CD4-positive, alpha-beta T cell treated with Interleukin-17A for 1 hour (primary cell): ENCODE measurements at places on chromosomes 6 and 20.

- no peak for DNase-seq
These were observed 50.0 kb downstream of the SASH1 start for GRCh38 chr6:148392671-148393070.

- no peak for DNase-seq
These were observed 364.2 kb downstream of the SYNE1 start for GRCh38 chr6:152273002-152273401.

- peak; percentile 63 for DNase-seq
These were observed 38.5 kb downstream of the SOD2 start for GRCh38 chr6:159654483-159655098.

GRCh38 chr6:75757295-75757694 lies 8.3 kb downstream of the MYO6 start:
- DNase-seq = no peak

DNA sequence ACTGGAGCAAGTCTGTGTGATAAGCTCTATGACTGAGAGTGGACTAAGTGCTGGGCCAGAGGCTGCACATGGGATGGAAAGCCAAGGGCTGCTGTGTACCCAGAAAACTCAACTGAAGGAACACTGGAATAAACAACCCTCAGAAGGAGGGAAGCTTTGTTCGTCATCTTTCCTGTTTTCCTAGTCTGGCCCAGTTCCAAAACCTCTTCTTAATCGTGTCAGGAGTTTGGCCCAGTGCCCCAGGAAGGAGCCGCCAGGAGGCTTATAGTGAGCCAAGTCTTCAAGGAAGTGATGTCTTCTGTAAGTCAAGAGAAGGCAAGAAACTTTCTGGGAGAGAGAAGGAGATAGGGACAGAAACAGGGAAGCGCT lies 23.3 kb upstream of the TOP1 start:
- no peak for DNase-seq

DNA sequence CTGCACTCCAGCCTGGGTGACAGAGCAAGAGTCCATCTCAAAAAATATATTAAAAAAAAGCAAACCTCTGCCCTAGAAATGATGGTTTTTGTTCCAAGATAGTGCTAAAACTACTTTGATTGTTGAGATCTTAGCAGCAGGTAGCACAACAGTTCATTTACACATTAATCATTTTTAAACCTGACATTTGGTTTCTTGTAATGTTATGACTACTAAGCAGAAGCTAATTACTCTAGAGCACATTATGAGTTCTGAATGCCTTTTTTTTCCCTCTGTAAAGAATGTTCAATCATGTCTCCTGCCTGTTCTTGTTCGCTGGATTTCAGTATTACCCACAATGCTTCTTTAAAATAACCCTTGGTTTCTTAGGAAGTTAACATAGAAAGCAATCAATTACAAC lies 24.7 kb upstream of the PHF3 start:
- DNase-seq = no peak

- DNase-seq = no peak
These were observed 4.9 kb upstream of the FAM83C start for GRCh38 chr20:35297155-35297554.

GRCh38 chr20:51861726-51862466 lies 59.6 kb upstream of the SALL4 start:
- no peak for DNase-seq

GRCh38 chr20:64188091-64188490 lies 23.8 kb downstream of the MYT1 start:
- DNase-seq = no peak

GRCh38 chr20:52242237-52243230 lies 51.0 kb upstream of the ZFP64 start:
- peak; percentile 45 for DNase-seq

DNA sequence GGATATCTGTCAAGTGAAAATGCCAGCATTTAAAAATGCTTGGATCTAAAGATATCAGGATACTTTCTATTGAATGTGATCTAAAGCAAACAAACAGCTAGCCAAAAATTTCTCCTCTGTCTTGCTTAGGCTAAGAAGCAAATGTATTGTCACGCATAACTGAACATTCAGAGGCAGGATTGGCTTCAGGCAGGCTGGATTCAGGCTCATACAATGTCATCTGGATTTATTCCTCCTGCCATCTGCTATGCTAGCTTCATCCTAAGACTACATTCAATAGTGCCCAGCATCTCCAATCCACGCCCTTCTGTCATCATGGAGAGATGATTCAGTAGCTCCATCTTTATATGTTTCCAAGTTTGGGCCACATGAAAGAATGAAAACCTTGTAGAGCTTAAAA lies 27.1 kb downstream of the PFDN4 start:
- DNase-seq = no peak

- no peak for DNase-seq
These were observed 134.2 kb downstream of the CEP57L1 start for GRCh38 chr6:109229536-109229935.

DNA sequence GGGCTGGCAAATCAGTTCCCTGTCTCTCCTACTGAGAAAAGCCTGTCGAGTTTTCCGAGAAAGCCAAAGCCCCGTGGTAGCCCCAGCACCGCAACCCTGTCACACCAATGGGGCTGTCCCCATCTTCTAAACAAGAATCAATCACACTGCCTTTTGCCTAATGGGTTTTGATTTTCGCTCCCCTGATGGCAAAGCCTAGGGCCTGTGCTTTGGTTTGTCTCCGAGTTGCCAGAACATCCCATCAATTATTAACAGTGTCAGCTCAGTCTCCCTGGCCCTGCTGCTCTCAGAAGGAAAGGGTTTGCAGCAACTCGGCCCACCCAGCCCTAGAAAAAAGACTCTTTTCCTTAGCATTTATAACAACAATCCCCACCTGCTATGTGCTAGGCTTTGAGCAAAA lies 4.2 kb downstream of the KCNB1 start:
- DNase-seq = no peak

- DNase-seq = peak; percentile 50
These were observed 17.9 kb downstream of the C6orf15 start for GRCh38 chr6:31094389-31094881.

GRCh38 chr6:100504786-100505737 lies 40.3 kb upstream of the SIM1 start:
- DNase-seq = no peak

DNA sequence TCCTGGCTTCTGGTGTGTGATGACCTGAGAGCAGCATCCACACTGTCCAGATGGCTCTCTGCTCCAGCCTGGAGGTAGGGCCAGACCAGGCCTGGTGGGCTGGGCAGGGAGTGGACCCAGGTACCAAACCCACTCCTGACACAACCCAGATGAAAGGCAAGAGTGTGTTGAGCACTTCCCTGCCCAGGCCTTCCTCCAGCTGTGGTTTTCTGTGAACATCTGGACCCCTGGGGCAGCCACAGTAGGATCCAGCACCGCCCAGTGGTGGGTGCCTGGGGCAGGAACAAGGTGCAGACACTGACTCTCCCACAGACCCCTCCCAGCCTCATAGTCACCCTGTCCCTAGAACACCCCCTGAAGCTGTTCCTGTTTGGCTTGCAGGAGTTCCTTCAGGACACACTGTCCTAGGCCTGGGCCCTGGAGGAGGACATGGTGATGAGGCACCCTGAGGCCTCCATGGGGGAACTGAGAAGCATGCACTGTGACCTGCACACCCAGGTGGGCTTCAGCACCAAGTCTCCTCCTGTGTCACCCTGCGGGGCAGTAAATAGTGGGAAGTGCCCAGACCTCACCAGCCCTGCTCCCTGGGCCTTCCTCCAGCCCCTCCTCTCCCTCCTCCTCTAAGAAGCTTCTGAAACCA lies 28.7 kb downstream of the UBD start:
- no peak for DNase-seq

DNA sequence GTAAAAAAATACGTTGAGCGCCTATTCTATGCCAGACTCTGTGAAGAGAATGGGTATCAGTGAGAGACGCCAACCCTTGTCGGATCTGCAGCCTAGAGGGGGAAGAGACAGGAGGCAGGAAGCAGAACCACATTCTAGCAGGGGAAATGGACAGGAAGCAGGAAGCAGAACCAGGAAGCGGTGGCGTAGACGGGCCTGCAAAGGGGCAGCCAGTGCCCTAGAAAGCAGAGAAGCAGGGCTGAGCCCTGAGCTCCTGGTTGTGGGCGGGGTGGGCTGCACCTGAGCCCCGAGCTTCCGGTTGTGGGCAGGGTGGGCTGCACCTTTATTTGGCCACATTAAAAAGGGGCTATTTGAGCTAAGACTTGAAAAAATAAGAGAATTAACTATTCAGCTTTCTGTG lies 71.9 kb downstream of the FAM120B start:
- DNase-seq = peak; percentile 31

DNA sequence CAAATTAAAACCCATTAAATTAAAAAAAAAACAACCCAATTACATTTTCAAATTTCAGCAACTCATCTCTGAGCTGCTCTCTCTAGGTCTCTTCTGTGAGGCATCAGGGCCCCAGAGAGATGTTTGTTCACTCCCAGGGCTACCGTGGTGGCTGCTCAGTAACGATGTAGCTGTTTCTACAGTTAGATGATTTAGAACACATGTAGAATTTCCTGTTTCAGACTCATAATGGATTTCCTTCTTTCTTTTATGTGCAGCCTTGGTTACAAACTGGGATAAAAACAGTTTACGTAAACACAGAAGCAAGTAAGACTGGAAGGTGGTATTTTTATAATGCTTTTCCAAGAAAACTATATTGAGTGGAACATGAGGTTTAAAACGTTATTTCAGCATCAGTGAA lies 116.1 kb upstream of the CCN2 start:
- no peak for DNase-seq

DNA sequence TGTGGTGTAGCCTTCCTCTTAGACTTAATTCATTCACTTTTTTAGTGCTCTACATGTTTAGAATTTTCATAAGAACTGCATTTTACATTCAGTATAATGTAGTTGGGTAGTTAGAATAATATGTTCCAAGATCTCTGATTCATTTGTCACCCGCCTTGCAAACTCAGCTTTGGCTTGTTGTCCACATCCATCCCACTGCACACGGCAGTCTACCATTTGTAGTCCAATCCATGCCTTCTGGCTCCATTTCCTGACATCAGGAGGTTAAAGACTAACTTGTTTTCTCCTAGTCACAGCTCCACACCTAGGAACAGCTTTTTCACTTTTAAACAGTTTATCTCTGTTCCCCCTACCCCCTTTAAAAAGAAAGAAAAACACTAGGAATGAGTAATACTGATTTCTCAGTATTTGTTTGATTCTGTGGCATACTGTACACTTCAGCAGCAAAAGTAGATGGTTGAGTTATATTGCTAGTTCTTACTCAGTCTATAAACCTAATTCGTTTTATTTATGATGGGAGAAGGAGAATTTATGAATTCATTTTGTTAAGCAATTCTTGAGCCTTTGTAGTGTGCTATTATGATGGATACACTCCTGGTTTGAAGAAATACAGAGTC lies 180.9 kb downstream of the ARID1B start:
- no peak for DNase-seq

- no peak for DNase-seq
These were observed 27.8 kb downstream of the LRRC1 start for GRCh38 chr6:53822401-53823125.

GRCh38 chr6:13702809-13703302 lies 8.8 kb downstream of the RANBP9 start:
- DNase-seq = no peak

DNA sequence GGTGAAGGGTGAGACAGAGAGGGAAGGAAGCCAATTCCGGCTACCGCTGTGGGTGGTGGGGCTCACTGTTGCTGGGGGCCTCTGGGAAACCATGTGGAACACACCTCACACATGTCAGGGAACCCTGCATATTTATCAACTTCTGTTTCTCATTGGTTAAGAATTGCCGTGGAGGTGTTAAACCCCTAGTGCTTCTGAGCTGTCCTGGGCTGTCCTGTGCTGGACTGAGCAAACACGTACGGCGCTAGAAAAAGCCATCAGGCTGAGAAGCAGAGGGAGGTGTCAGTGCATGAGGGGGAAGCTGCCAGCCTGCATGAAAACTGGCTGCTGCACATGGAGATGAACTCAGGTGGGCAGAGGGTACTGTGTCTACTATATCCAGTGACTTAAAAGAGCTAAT lies 103.9 kb upstream of the JAG1 start:
- DNase-seq = no peak

GRCh38 chr20:60172346-60172984 lies 214.2 kb downstream of the CDH26 start:
- no peak for DNase-seq

DNA sequence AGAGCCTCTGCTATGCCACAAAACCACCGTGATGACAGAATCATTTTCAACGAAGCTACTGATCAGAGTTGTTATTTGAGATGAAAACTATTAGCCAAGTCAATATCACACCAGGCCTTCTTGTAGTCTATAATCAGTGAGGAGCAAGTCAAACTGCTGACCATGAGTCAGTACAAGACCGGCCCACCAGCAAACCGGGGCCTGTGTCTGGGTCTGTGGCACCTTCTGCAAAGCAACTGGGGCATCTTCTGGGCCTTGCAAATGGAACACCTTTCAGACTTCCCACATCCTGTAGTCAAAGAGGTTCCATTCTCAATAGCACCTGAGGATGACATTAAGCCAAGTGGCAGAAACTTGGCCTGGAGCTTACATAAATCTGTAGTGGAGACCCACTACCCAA lies 38.5 kb downstream of the CPXM1 start:
- no peak for DNase-seq

DNA sequence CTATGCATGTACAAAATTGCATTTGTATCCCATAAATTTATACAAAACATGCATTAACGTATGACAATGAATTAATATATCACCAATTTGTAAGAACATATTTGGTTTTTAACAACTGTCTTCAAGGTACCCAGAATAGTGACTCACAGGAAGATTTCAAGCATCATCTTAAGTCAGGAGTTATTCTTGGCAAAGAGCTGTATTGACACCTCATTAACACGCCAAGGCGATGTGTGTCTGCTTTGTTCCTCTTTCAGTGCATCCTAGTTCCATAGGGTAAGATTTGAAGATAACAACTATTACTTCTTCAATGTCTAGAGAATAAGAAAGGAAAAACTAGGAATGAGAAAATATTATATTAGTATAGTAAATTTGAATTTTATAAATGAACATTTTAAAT lies 35.8 kb upstream of the TPD52L1 start:
- no peak for DNase-seq

DNA sequence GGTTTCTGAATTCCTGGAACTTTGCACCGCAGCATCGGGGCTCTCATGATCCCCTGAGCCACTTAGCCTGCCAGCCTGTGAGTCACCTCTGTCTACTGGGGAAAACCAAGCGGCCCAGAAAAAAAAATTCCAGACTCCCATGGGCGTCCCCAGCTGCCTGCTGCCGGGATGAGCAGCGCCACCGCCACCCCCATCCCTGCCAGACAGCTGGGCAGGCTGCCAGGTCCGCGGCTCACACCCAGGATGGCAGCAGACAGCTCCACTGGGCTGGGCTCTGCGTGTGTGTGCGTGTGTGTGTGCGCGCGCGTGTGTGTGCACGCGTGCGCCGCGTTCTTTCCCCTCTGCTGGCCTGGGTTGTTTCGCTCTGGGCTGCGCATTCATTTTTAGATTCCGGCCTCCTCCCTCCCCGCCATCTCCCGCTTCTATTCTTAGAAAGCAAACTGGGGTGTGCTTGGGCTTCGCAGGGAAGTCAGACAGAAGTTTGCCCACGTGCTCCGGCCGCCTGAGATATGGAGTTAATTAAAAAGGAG lies 38.9 kb upstream of the PMEPA1 start:
- peak; percentile 32 for DNase-seq
